ENCODE measurements at places on chromosomes 7 and 10.

- no peak for DNase-seq
Observed at GRCh38 chr7:150955519-150956394, 22.4 kb downstream of the KCNH2 start.

GRCh38 chr7:123872908-123873307, 27.9 kb downstream of the HYAL4 start:
- no peak for DNase-seq

DNA sequence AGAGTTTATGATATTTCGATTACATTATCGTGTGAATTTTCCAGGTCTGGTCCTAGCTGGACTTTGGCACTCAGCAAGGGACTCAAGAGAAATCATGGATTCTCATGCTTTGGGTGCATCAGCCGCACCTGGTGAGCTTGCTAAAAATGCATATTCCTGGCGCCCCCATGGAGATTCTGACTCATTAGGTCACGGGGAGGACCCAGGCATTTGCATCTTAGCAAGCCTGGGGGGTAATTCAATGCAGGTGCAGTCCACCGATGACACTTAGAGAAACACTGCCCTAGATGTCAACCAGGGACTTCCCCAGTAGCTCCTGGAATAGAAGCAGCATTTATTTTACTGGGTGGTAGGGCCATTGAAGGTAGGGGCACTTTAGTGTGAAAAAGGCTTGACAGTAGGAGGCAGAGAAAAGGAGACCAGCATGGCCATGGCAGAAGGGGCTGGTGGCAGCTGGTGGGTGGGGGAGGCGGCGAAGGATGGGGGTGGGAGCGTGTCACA, 29.9 kb upstream of the PDCD4 start:
- no peak for DNase-seq

DNA sequence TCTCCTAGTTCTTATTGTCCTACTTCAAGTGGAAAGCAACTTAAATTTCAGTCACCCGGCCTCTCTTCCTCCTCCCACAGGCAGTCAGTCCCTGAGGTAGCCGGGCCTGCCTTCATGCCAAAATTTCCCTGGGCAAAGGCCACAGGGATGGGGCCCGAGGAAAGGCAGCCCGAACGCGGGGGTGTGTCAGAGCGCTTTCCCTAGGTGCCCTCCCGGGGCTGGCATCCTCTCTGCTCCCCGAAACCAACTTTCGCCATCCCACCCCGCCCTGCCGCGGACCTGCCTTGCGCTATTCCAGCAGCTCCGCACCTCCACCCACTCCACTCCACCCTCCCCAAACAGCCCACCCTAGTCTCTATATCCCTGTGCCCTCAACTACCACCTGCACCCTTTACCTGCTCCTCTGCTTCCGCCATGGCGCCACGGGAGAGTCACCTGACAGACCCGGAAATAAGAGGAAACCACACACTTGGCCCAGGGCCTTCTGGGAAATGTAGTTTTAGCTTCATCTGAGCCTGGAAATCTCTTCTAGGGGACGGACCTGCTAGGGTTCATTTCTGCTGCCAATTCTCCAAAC, at the start of gene VPS41:
Gene VPS41, minus strand, starts transcription at position 433 of the 577 bp plus-strand sequence. Its CDS starts 17 bp downstream, at position 416.
- DNase-seq, result peak; percentile 69

DNA sequence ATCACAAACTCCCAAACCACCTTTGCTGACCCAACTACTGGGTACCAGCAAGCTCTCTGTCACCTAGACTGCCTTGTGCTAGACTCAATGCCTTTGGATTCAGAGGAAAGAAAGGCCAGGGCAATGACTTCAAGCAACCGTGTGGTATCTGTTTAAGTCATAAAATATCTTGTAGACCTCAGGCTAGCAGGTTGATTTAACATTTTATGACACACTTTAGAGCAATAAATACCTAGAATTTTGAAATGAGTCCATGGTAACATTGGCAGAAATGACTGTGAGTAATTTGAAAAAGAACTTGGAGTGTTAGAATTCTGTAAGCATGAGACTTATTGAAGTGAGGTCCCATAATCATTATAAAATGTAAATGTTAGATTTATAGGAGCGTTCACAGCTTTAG, 87.2 kb downstream of the TWIST1 start:
- peak; percentile 69 for DNase-seq

DNA sequence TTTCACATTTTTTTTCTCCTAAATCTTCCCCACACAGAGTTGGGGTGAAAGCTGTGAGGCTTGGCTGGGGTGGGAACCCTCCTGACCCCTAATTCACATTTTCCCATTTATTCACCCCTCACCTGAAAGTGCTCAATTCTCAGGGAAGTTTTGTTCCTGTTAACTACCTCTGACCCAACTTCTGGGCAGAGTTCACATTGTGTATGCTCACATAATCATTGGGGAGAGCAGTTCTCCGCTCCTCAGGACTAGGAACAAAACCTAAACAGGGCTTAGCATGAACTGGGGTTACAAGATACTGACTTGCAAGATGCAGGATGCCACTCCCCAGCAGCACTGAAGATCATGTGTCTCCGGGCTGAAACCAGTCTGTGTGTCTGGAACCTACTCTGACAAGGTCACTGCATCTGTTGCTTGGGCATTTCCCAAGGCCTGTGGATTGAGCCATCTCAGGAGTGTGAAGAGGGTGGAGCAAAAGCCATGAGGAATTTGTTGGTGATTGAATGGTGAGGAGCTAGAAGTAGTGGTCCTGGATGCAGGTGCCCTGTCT, 258.1 kb upstream of the IGFBP3 start:
- DNase-seq, result peak; percentile 17

Data from fibroblast of skin of abdomen (primary cell).